Activated CD4-positive, alpha-beta T cell treated with anti-CD3 and anti-CD28 coated beads for 36 hours (primary cell): ENCODE measurements at places on chromosomes 5 and 9. TPM values are rescaled to one million over a fixed set of nuclear protein-coding genes. Genes with fewer than 3 reads are reported as not detected.
A peak's percentile ranks its signal among the peaks of the same experiment; 100 is the strongest.

Gene PCDHGB7
- total RNA-seq: not detected

Gene B4GALT1
- total RNA-seq: 44.5 TPM

Gene PCDH12
- 0.80 TPM for total RNA-seq

Gene TAF7
- total RNA-seq: 45.2 TPM

Gene ACTBL2
- total RNA-seq: not detected

Gene C5orf58
- total RNA-seq: not detected

Gene TAS2R1
- total RNA-seq: not detected

DNA sequence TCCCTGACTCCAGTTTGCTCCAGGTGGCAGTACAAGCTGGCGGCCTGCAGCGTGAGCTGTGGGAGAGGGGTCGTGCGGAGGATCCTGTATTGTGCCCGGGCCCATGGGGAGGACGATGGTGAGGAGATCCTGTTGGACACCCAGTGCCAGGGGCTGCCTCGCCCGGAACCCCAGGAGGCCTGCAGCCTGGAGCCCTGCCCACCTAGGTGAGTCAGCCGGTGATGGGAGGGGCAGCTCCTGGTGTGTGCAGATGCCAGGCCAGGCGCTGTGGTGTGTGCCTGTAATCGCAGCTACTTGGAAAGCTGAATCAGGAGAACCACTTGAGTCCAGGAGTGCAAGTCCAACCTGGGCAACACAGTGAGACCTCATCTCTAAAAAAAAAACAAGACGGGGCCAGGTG, 10.0 kb upstream of the CACFD1 start:
- H3K4me3 ChIP-seq: no peak overlapping the region
- H3K36me3 ChIP-seq: no peaks in the 10 kb centered on the region
- DNase-seq: no peak
- H3K4me1 ChIP-seq: no peaks in the 10 kb centered on the region

GRCh38 chr5:64518793-64519192, 13.0 kb downstream of the RGS7BP start:
- H3K36me3 ChIP-seq: no peaks in the 10 kb centered on the region
- peaks cover 3% of the 10 kb centered on the region for H3K27me3 ChIP-seq

DNA sequence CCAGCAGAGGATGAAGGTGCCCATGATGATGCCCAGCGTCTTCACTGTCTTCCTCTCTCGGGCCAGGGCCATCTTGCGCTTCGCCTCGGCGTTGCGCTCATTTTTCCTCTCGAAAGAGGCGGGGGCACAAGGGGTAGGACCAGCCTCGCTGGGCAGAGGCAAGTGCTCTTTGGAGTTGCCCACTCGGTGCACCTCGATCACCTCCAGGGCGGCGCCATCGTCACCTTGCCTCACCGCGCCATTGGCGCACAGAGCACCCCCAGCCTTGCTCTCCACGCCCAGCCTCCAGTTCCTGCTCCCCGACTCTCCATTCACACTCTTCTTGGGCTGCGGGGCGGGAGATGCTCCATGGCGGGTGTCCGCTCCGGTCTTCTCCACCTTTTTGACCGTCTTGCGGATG, 1.6 kb downstream of the HTR1A start:
- peaks cover 1% of the 10 kb centered on the region for H3K36me3 ChIP-seq
- peaks cover 33% of the 10 kb centered on the region for H3K27me3 ChIP-seq
- H3K4me3 ChIP-seq: no peak overlapping the region
- DNase-seq: no peak

GRCh38 chr5:137631453-137631852, 104.4 kb downstream of the KLHL3 start:
- H3K4me1 ChIP-seq: no peaks in the 10 kb centered on the region
- no peak for DNase-seq
- no peak overlapping the region for H3K4me3 ChIP-seq

DNA sequence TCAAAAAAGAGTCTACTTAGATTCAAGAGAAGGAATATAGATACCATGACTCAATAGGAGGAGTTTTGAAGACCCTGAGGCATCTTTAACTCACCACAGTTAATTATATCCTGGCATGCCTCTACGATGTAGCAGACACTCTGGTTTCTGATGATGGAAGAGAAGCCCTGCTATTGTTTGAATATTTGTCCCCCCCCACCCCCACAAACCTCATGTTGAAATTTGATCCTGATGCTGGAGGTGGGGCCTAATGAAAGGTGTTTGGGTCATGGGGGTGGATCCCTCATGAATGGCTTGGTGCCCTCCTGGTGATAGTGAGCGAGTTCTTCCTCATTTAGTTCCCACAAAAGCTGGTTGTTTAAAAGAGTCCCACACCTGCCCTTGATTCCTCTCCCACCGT, 147.9 kb upstream of the TBCA start:
- peaks cover 7% of the 10 kb centered on the region for H3K27me3 ChIP-seq
- no peak overlapping the region for H3K4me3 ChIP-seq
- H3K27ac ChIP-seq: no peak overlapping the region

DNA sequence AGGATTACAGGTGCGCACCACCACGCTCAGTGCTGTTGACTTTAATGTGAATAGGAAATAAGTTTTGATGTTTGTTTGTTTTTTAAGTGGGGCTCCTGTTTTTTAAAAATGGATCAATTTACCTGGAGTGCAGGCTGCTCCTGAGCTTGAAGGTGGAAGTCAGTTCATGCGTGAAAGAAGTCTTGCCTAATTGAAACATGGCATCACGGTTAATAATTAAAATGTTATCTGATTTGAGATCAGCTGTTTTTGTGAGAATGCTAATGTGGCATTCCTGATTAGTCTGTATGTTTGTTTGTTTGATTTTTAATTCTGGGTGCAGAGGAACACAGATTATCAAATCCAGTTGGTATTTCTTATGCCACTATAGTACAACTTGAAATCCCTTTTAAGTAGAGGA, 6.5 kb downstream of the SFXN1 start:
- H3K36me3 ChIP-seq: peaks cover 85% of the 10 kb centered on the region
- H3K27me3 ChIP-seq: no peaks in the 10 kb centered on the region
- H3K4me1 ChIP-seq: peaks cover 91% of the 10 kb centered on the region
- no peak for DNase-seq

DNA sequence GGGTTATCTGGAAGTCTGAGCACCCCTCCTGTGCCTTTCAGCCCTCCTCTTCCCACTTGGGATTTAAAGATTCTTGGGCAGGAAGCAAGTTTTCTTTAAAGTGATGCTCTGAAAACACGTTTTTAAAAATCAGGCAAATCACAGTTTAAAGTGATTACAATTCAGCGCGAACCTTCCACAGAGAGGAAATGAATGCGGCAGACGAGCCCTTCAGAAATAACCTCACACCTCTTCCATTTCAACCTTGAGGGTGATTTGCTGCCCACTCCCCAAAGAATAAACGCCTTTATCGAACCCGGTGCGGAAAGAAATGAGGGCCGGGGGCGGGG, 2.3 kb upstream of the EFNA5 start:
- peaks cover 31% of the 10 kb centered on the region for H3K4me1 ChIP-seq
- DNase-seq: no peak

DNA sequence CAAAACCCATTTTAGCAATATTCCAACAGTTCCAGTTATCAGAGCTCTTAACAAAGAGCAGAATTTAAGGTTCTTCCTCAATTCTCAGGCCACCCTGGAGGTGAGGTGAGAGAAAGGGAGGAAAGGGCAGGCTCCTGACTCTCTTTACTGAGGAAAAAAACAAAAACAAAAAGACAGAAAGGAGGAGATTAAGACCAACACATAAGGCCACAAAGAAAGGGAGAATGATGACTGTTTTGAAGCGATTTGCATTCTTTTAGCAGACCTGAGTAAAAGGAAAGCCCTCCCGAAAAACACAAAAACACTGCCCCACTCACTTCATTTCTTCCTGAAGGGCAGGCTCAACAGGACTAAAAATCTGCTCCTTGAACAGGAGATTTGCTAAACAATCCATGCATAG, 300.5 kb downstream of the ARL15 start:
- peaks cover 13% of the 10 kb centered on the region for H3K36me3 ChIP-seq
- H3K4me1 ChIP-seq: peaks cover 5% of the 10 kb centered on the region
- H3K4me3 ChIP-seq: no peak overlapping the region
- DNase-seq: no peak
- no peak overlapping the region for H3K27ac ChIP-seq

GRCh38 chr5:138651767-138652117, 76.5 kb upstream of the HSPA9 start:
- H3K27me3 ChIP-seq: peaks cover 79% of the 10 kb centered on the region
- DNase-seq: no peak
- no peaks in the 10 kb centered on the region for H3K36me3 ChIP-seq
- H3K4me1 ChIP-seq: peaks cover 24% of the 10 kb centered on the region
- H3K4me3 ChIP-seq: no peak overlapping the region

DNA sequence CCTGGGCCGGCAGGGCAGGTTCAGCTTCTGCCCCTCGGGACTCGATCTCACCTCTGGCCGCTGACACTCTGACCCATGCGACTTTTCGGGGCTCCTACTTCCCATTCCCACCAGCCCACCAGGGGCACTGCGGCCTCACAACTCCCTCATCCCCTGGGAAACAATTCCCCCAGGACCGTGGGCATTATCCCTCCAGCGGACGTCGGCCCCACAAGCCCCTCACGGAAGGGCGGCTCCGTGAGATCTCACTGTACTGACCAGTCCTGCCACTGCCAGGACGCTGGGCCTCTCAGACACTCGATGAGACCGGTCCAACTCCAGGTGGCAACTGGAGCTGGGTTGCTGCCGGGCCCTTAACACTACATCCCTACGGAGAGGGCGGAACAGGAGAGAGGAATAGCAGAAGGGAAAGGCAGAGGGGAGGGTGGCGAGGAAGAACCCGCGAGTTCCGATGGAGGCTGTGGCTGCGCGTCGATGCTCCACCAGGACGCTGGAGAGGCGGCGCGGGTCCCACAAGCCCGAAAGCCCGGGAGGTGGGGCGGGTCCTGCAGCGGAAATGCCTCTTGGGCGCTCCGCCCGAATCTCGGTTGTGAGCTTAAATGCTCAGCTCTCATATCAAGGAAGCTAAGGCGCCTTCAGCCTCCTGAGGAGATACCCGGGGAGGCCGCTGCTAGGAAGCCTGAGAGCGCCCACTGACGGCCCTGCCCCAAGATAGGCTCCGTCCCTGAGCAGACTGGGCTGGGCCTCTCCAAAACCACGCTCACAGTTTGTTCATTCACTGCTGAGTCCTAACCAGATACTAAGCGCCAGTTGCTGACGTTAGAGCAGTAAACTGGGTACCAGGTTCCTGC, 36.3 kb downstream of the VCP start:
- H3K27me3 ChIP-seq: no peaks in the 10 kb centered on the region
- peaks cover 11% of the 10 kb centered on the region for H3K4me1 ChIP-seq
- H3K36me3 ChIP-seq: peaks cover 5% of the 10 kb centered on the region
- DNase-seq: peak; percentile 80
- peak overlapping the region; percentile 79 for H3K27ac ChIP-seq
- peak overlapping the region; percentile 52 for H3K4me3 ChIP-seq

DNA sequence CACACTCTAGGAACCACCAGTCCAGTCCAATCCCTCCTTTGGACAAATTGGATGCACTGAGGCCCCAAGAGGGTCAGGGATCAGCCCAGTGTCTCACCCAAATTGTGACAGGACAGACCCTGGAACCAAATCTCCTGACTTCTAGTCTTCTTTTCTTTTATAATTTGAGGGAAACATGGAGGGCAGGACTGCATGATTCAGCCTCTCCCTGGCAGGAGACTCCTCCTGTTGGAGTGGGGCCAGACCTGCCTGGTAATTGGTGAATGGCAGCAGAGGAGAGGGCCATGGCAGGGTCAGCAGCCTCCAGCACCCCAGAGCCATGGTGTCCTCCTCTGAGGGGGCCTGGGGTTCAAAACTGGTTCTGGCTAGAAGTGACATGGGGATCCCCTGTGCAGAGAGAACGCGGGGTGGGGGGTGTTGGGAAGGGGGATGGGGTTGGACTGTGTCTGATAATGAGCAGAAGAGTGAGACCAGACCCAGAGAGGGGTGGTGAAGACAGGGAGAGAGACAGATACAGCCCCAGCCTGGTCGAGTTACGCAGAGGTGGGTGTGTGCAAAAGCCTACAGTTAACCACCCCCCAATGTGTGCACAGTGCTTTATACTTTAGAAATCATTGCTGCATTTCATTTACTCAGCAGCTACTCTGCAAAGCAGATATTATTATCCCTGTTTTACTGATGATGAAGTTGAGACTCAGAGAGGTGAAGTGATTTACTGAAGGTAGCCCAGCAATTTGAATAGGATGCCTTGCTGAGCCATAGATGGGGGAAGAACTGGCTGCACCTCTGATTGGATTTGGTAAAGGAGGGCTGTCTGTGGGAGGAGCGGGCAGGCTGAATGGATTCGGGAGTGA, 3.8 kb upstream of the SYNPO start:
- no peak for DNase-seq
- H3K4me1 ChIP-seq: no peaks in the 10 kb centered on the region
- peaks cover 15% of the 10 kb centered on the region for H3K27me3 ChIP-seq
- H3K36me3 ChIP-seq: no peaks in the 10 kb centered on the region
- H3K27ac ChIP-seq: no peak overlapping the region

- no peak for DNase-seq
- H3K27me3 ChIP-seq: no peaks in the 10 kb centered on the region
- no peak overlapping the region for H3K27ac ChIP-seq
- H3K36me3 ChIP-seq: no peaks in the 10 kb centered on the region
- H3K4me3 ChIP-seq: no peak overlapping the region
Observed at GRCh38 chr9:127693143-127693542, 13.6 kb upstream of the CFAP157 start.

- no peak overlapping the region for H3K27ac ChIP-seq
- peaks cover 5% of the 10 kb centered on the region for H3K4me1 ChIP-seq
- no peak for DNase-seq
- peaks cover 74% of the 10 kb centered on the region for H3K27me3 ChIP-seq
Observed at GRCh38 chr5:51378061-51378409, 5.2 kb upstream of the ISL1 start.

DNA sequence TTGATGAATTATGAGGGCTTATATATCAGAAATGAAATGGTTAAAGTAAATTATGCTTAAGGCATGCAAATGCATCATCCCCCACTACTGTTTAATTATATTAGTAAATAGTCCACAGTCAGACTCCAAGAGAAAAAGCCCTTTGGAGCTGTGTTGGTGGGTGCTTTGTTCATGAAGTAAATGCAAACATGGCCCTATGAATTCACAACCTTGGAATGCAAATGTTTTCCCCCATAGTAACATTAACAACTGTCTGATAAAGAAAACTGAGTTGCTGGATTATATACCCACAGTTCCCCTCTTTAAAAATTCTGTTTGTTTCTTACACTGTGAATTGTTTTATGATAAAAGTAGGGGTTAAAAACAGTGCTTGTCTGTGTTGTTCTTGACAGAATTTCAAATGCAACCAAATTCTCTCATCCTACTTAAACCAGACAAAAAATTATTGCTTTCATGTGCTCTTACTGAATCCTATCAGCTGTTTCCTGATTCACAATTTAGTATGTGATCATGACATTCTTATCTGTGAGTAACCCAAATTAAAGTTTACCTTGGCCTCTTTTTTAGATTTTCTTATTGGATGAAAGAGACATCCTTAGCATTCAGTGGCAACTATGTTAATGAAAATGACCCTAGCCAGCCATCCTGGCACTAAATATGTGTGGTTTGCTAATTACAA, 48.5 kb upstream of the SNCAIP start:
- H3K36me3 ChIP-seq: no peaks in the 10 kb centered on the region
- H3K27ac ChIP-seq: no peak overlapping the region
- no peak overlapping the region for H3K4me3 ChIP-seq
- no peak for DNase-seq
- no peaks in the 10 kb centered on the region for H3K4me1 ChIP-seq
